Lower lobe of right lung (tissue), 2 donors: ENCODE measurements at places on chromosomes 1 and 21. TPM values are rescaled to one million over a fixed set of nuclear protein-coding genes. Genes with fewer than 3 reads are reported as not detected.
A peak's percentile ranks its signal among the peaks of the same experiment; 100 is the strongest.

Gene SPATA45
- total RNA-seq = not detected

DNA sequence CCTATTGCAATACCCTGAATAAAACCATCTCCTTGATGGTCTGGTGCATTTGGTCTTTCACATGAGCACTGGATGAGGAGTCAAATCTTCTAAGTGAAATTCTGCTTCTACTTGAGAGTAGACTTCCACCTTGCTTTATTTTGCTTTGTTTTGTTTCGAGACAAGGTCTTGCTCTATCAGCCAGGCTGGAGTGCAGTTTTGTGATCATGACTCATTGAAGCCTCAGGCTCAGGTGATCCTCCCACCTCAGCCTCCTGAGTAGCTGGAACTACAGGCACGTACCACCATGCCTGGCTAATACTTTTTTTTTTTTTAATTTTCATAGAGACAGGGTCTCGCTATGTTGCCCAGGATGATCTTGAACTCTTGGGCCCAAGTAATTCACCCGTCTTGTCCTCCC, 65.8 kb upstream of the F3 start:
- H3K27me3 ChIP-seq = no peaks in the 10 kb centered on the region
- H3K4me3 ChIP-seq = no peak overlapping the region
- no peaks in the 10 kb centered on the region for H3K36me3 ChIP-seq
- peak overlapping the region; percentile 9 for H3K27ac ChIP-seq
- peaks cover 11% of the 10 kb centered on the region for H3K4me1 ChIP-seq

DNA sequence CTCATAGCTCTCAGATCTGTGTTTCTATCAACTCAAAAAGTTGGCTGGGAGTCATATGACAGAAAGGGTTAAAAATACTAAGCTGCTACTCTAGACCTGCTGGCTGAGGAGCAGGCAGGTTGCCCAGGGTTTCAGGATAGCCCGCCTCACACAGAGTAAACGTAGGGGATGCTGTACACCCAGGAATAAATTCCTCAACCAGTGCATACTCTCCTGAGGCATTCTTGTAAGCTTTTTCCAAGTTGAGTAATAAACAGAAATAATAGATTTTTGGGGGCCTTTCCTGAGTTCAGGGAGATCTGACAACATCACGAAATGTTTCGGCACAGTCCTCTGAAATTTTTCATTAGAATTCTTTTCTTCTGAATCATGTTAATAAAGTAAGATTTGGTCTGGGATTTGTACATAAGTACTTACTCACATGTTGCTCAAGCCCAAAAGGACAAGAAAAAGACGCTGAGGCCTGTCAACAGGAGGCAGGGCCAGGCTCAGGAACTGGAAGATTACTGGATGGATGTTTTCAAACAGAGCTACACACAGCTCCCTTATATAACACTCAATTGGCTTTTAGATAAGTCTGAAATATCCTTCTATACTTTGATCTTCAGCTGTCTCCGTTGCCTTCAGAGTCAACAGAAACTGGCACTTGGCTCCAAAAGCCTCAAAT, 41.0 kb downstream of the TGFBR3 start:
- H3K4me1 ChIP-seq = peaks cover 34% of the 10 kb centered on the region
- no peak for DNase-seq
- peak overlapping the region; percentile 68 for H3K27ac ChIP-seq
- H3K4me3 ChIP-seq = no peak overlapping the region
- no peaks in the 10 kb centered on the region for H3K27me3 ChIP-seq
- no peaks in the 10 kb centered on the region for H3K36me3 ChIP-seq

DNA sequence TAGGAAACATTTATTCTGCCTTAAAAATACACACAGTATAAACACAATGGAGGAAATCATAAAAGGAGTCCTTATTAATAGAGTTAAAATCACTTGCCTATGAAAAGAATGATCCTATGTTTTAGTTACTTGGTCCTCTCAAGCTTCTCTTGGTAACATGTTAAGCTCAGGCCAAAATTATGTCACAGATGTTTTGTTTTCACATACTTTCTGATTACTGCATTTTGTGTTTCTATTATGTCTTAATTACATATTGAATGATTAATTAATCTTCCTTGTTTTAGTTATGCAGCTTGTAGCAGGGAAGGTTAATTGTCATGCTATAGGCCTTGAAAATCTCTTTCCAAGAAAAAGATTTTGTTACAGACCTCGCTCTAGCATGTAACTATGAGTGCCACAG, 406.0 kb downstream of the PLA2G4A start:
- no peak for DNase-seq
- no peaks in the 10 kb centered on the region for H3K4me1 ChIP-seq
- H3K36me3 ChIP-seq = no peaks in the 10 kb centered on the region
- no peak overlapping the region for H3K27ac ChIP-seq
- H3K4me3 ChIP-seq = no peak overlapping the region

- no peaks in the 10 kb centered on the region for H3K36me3 ChIP-seq
- peak overlapping the region; percentile 70 for H3K27ac ChIP-seq
- H3K4me1 ChIP-seq = peaks cover 26% of the 10 kb centered on the region
- H3K27me3 ChIP-seq = no peaks in the 10 kb centered on the region
- no peak overlapping the region for H3K4me3 ChIP-seq
Measured at GRCh38 chr1:172394141-172394751, 26.2 kb upstream of the C1orf105 start.

DNA sequence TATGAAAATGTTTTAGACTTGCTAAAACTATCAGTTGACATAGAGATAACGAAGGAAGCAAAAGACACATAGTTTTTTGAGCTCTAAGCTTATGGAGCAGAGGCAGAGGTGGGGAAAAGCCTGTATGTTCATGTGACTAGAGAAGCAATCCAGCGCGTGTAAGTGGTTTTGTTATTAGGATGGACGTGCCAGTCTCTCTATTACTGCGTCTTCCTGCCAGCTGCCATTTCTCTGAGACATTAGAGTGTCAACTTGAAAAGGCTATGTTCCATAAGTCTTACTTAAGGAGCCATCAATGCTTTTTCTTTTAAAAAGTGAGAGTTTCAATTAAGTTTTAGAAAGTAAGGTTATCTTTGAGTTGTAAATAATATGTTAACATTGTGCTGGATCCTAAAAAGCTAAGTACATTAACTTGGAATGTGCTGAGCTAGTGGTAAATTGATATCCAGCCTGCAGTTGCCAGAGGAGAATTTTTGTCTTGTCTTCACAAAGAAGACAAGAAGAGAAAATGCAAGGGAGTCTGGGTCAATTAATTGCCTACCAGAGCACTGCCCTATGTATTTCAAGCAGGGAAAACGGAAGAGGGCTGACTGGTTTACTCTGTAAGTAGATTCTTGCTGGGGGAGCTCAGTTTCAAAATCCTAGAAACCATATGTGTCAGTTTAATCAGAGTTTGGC, 161.8 kb upstream of the B3GALT2 start:
- H3K4me3 ChIP-seq = no peak overlapping the region
- no peaks in the 10 kb centered on the region for H3K36me3 ChIP-seq
- no peaks in the 10 kb centered on the region for H3K27me3 ChIP-seq
- H3K4me1 ChIP-seq = no peaks in the 10 kb centered on the region

DNA sequence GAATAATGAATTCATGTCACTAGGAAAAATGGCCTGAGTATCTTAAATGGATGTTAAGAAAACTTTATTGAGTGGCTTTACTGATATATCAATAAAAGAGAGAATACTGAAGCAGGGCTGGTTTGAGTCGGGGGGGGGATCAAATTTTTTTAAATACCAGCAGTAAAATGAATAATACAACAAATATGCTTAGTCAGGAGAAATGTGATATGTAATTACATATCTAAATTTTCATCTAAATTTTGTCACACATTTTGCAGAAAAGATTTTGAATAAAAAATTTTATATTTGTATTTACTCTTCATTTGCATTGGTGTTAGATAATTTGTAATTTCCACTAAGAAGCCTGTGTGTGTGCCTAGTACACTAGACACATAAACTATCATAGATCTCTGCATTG, 2300.2 kb downstream of the MRPL39 start:
- H3K36me3 ChIP-seq = no peaks in the 10 kb centered on the region
- DNase-seq = no peak
- no peak overlapping the region for H3K4me3 ChIP-seq
- H3K4me1 ChIP-seq = no peaks in the 10 kb centered on the region
- H3K27me3 ChIP-seq = no peaks in the 10 kb centered on the region
- no peak overlapping the region for H3K27ac ChIP-seq

GRCh38 chr1:171142416-171143385, 42.4 kb upstream of the FMO2 start:
- H3K27me3 ChIP-seq = no peaks in the 10 kb centered on the region
- peak overlapping the region; percentile 12 for H3K4me3 ChIP-seq
- H3K27ac ChIP-seq = peak overlapping the region; percentile 81

GRCh38 chr1:93111561-93111960, 32.5 kb downstream of the MTF2 start:
- no peak overlapping the region for H3K4me3 ChIP-seq
- no peak for DNase-seq
- H3K36me3 ChIP-seq = peaks cover 23% of the 10 kb centered on the region
- H3K27me3 ChIP-seq = no peaks in the 10 kb centered on the region
- H3K4me1 ChIP-seq = peaks cover 8% of the 10 kb centered on the region

Gene CFH
- 69.6 TPM for total RNA-seq

DNA sequence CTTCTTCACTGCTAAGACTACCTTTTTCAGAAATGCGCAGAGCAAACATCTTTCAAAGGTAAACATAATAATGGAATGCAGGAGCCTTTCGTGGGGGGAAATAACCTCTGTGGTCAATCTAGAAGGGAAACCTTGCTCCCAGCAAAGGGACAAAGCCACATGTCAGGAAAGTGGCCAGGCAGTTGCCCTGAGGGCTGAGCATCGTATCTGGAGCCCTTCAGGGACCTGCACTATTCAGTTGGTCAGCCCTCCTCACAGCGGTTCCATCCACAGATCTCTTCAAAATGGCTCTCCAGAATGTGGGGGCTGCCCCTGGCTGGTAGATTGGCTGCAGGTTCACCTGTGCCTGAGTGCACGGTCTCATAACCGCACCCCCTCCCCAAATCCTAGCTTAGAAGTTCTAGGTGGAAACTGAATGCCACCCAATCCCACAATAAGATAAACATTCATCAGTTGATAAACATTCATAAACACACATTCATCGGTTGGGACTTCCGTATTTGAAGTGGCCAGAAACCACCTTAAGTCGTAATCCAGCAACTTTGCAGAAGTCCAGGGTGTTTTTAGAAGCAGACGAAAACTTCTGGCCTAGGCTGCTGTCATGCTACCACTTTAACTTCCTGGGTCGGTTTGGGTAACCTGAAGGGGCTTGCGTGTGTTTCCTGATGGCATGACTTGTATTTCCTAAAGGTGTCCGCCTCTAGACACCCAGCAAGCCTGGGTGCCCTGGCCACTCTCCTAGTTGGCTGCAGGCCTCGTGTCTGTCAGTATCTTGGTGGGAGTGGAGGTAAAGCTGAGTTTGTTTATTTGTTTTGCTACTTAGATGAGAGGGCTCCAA, 50.5 kb downstream of the RASSF5 start:
- H3K4me3 ChIP-seq = peak overlapping the region; percentile 65
- H3K27me3 ChIP-seq = no peaks in the 10 kb centered on the region
- peak overlapping the region; percentile 92 for H3K27ac ChIP-seq
- peak; percentile 64 for DNase-seq
- peaks cover 12% of the 10 kb centered on the region for H3K36me3 ChIP-seq
- H3K4me1 ChIP-seq = peaks cover 85% of the 10 kb centered on the region

DNA sequence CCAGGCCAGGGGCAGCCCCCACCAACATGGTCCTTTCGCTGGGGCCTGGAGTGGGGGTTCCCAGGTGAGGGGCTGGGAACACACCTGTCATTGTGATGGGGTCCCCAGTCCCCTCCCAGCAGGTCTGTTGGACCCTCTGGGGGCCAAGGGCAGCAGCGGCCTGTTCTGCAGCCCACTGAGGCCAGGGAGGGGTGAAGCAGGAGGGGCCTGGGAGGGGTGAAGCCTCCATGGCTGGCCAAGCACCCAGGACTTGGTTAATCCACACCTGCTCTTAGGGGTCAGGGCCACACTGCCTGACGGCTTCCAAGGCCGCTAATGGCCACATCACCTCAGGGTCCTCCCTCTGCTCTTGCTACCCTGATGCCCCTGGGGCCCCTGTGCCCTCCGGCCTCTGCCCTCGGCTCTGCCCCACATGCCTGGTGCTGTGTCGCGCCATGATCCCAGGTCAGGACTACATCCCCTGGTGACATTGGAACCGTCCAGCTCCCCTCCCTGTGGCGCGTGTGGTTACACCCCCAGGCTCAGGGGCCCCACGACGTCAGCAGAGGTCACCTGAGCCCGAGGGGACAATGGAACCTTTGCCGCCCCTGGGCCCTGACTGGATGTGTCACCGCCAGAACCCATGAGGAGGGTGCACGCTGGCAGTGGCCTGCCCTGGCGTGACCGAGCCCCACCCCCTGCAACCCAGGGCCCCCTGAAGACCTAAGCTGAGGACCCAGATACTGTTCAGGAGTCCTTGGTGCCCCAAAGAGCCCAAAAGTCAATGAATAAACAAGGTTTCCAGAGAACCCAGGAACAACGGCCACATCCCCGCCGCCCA, 7.0 kb downstream of the TNFRSF18 start:
- H3K27me3 ChIP-seq = peaks cover 33% of the 10 kb centered on the region
- no peak overlapping the region for H3K4me3 ChIP-seq
- no peaks in the 10 kb centered on the region for H3K36me3 ChIP-seq
- no peak overlapping the region for H3K27ac ChIP-seq

- H3K4me1 ChIP-seq = peaks cover 5% of the 10 kb centered on the region
- H3K27ac ChIP-seq = no peak overlapping the region
- DNase-seq = no peak
- H3K36me3 ChIP-seq = no peaks in the 10 kb centered on the region
- H3K4me3 ChIP-seq = no peak overlapping the region
Measured at GRCh38 chr21:38142224-38142623, 114.6 kb upstream of the KCNJ15 start.

Gene ZNF695
- not detected for total RNA-seq

Gene NTPCR
- total RNA-seq = 29.5 TPM

DNA sequence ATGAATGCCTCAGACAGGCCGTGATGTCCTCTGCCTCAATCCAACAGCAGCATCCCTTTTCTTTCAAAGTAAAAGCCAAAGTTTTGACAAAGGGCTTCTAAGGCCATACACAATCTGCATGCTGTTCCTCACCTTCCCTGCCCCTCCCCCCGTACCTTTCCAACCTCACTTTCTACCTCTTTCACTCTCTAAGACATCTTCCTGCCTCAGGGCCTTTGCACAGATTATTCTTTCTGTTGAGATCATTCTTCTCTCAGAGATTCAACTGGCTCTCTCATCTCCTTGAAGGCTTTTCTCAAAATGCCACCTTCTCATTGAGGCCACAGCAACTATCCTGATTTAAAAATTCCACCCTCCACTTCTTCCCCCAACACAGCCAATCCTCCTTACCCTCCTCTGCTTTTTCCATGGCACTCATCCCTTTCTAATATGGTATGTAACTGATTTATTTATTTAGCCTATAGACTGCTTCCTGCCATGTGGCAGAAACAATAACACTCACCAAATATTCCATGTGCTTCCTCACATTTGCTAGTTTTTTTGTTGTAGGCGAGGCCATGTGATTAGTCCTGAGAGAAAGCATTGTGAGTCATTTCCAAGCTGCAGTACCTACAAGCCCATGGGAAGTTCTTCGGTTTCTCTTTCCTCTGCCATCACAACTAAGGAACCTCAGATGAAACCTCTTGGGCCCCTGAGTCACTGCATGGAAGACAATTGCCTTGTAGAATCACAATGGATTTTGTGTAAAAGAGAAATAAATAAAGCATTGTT, 58.7 kb upstream of the GADD45A start:
- no peaks in the 10 kb centered on the region for H3K27me3 ChIP-seq
- peaks cover 6% of the 10 kb centered on the region for H3K4me1 ChIP-seq
- H3K4me3 ChIP-seq = no peak overlapping the region
- no peak for DNase-seq
- no peak overlapping the region for H3K27ac ChIP-seq

Gene SPRR2A
- not detected for total RNA-seq
